ENCODE measurements at places on chromosomes 12 and 14. TPM values are rescaled to one million over a fixed set of nuclear protein-coding genes. Genes with fewer than 3 reads are reported as not detected.

Gene ANHX
- total RNA-seq = not detected

Gene RILPL2
- total RNA-seq = 2.7 TPM

Gene INSM2
- total RNA-seq = not detected

Gene ALX1
- total RNA-seq = not detected

Gene NGB
- not detected for total RNA-seq

Gene SERPINA1
- total RNA-seq = 107 TPM

Gene RHOF
- 105 TPM for total RNA-seq

Gene KLRF2
- total RNA-seq = not detected

Gene SGPP1
- 23.9 TPM for total RNA-seq

- no peaks in the 10 kb centered on the region for H3K27me3 ChIP-seq
- no peaks in the 10 kb centered on the region for H3K36me3 ChIP-seq
- no peak overlapping the region for H3K4me3 ChIP-seq
- H3K4me1 ChIP-seq = peaks cover 23% of the 10 kb centered on the region
Measured at GRCh38 chr12:106130474-106131113, 8.2 kb downstream of the NUAK1 start.

GRCh38 chr12:13128291-13128965, 25.0 kb upstream of the GSG1 start:
- no peak overlapping the region for H3K4me3 ChIP-seq
- H3K4me1 ChIP-seq = no peaks in the 10 kb centered on the region
- H3K27me3 ChIP-seq = peaks cover 8% of the 10 kb centered on the region

- H3K4me1 ChIP-seq = no peaks in the 10 kb centered on the region
- no peaks in the 10 kb centered on the region for H3K36me3 ChIP-seq
- no peak overlapping the region for H3K27ac ChIP-seq
Measured at GRCh38 chr12:112540021-112540420, 121.3 kb downstream of the PTPN11 start.

DNA sequence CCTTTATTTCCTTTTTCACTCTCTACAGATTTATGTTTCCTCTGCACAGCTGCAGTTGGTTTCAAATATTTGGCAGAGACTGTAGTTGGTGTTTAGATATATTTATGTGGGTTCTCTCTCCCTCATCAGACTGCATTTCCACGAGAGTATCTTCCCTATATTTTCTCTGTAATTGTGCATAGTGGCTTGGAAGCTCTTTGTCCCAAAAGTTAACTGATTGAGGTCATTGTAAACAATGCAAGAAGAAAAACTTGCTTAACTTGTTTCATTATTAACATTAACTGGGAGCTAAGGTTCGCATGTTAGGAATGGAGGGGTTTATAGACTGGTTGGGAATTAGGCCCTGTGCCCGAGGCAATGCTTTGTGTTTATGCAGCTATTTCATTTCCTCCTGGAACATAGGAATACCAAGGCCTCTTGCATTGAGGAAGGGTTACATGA, 216.9 kb upstream of the HMGA2 start:
- H3K36me3 ChIP-seq = no peaks in the 10 kb centered on the region
- no peak overlapping the region for H3K27ac ChIP-seq
- DNase-seq = no peak
- H3K27me3 ChIP-seq = peaks cover 7% of the 10 kb centered on the region
- H3K4me3 ChIP-seq = no peak overlapping the region

GRCh38 chr12:121873216-121873569, 14.5 kb upstream of the HPD start:
- H3K27me3 ChIP-seq = no peaks in the 10 kb centered on the region
- DNase-seq = no peak
- no peak overlapping the region for H3K4me3 ChIP-seq

DNA sequence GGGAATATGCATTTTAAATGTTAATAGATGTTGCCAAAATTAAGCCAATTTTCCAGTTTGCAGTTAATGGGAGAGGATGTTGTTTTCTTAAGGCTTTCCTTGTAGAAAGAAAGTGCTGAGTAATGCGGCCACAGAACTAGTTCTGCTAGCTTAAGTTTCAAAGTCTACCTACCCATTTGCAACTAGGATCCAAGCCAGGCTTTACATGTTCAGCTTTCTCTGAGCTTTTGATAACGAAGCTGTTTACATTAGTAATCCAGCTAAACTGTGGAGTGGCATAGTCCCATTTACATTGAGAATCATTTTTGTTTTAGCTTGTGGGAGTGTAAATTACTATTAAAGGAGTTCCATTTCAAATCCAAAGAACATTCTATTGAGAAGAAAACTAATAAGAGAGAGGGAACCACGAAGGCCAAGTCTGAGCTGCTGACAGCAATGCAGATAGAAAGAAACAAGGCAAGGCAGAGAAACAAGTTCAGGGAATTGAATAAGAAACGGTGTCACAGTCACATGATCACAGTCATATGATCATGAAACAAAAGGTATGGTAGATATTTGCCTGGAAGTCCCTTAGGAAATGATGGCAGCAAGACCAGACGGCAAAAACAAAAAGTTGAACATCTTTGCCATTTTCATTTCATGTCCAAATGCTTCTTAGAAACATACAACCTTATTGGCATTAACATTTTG, 274.9 kb downstream of the PAWR start:
- H3K27me3 ChIP-seq = no peaks in the 10 kb centered on the region
- peaks cover 49% of the 10 kb centered on the region for H3K4me1 ChIP-seq
- no peak overlapping the region for H3K4me3 ChIP-seq
- H3K36me3 ChIP-seq = no peaks in the 10 kb centered on the region
- DNase-seq = peak; percentile 32

GRCh38 chr12:89162589-89163261, 189.6 kb downstream of the DUSP6 start:
- H3K27ac ChIP-seq = peak overlapping the region; percentile 77
- H3K36me3 ChIP-seq = no peaks in the 10 kb centered on the region

- H3K4me1 ChIP-seq = no peaks in the 10 kb centered on the region
- H3K36me3 ChIP-seq = no peaks in the 10 kb centered on the region
- H3K27me3 ChIP-seq = no peaks in the 10 kb centered on the region
- no peak for DNase-seq
- no peak overlapping the region for H3K4me3 ChIP-seq
Measured at GRCh38 chr12:20704860-20705259, 9.7 kb downstream of the SLCO1C1 start.

DNA sequence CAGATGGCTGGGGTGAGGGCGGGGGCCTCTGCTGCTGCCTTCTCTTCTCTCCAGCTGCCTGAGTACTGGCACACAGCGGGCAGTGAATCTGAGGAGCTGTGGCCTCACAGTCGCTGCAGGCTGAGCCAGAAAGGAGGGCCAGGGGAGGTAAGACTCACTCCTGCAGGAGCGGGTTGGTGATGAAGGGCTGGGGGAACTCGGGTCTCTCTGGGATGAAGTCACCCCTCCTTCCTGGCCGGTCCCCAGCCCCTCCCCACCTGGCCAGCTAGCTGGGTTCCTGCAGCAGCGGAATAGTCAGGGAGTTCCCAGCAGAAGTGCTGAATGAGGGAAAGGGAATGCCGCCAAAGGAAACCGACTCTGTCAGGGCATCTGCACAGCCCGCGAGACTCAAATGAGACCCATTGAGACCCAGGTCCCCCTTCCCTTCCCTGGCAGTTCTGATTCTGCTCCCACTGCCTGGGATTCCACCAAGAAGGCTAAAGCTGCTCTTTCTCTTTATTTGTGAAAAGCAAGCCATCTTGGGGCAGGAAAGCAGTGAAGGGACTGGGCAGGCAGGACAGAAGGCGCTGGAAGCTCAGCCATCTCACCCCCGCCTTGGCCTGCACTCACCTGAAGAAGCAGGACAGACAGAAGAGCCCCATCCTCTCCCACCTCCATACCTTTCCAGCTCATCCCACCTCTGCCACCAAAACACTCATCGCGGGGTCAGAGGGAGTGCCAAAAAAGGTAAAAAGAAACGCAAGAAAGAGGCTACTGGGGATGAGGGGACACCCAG, 5.3 kb downstream of the NGB start:
- H3K27ac ChIP-seq = no peak overlapping the region
- H3K36me3 ChIP-seq = no peaks in the 10 kb centered on the region
- DNase-seq = no peak
- no peak overlapping the region for H3K4me3 ChIP-seq
- peaks cover 30% of the 10 kb centered on the region for H3K27me3 ChIP-seq
- H3K4me1 ChIP-seq = no peaks in the 10 kb centered on the region

- peak overlapping the region; percentile 35 for H3K27ac ChIP-seq
- H3K4me1 ChIP-seq = peaks cover 13% of the 10 kb centered on the region
- H3K4me3 ChIP-seq = no peak overlapping the region
- peak; percentile 57 for DNase-seq
- no peaks in the 10 kb centered on the region for H3K27me3 ChIP-seq
- no peaks in the 10 kb centered on the region for H3K36me3 ChIP-seq
Measured at GRCh38 chr12:53205747-53206419, 1.2 kb downstream of the ITGB7 start.

DNA sequence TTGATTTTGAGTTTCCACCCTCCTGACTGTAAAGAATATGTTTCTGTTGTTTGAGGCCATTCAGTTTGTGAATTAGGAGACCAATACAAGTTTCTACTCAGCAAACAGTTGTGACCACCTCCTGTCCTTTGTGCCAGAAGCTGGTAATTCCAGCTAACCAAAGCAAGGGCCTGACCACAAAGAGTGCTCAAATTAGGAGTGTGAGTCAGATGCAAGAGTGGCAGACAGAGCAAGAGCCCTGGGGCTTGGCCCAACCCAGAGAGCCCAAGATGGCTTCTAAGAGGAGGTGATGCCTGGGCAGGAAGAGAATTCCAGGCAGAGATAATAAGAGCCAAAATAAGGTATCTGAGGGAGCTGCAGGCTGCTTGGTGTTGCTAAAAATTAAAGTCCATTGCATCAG, 77.7 kb upstream of the C14orf132 start:
- H3K36me3 ChIP-seq = no peaks in the 10 kb centered on the region
- no peaks in the 10 kb centered on the region for H3K27me3 ChIP-seq
- no peak for DNase-seq
- no peak overlapping the region for H3K4me3 ChIP-seq

GRCh38 chr14:22509751-22510300, 79.2 kb downstream of the DAD1 start:
- H3K4me3 ChIP-seq = no peak overlapping the region
- H3K4me1 ChIP-seq = peaks cover 27% of the 10 kb centered on the region
- DNase-seq = no peak
- H3K36me3 ChIP-seq = no peaks in the 10 kb centered on the region
- peak overlapping the region; percentile 69 for H3K27ac ChIP-seq
- H3K27me3 ChIP-seq = no peaks in the 10 kb centered on the region

- H3K4me3 ChIP-seq = no peak overlapping the region
- no peaks in the 10 kb centered on the region for H3K4me1 ChIP-seq
- H3K27ac ChIP-seq = no peak overlapping the region
- H3K36me3 ChIP-seq = no peaks in the 10 kb centered on the region
Measured at GRCh38 chr14:31362746-31363145, 57.6 kb downstream of the HEATR5A start.

GRCh38 chr14:101815994-101816393, 54.5 kb downstream of the PPP2R5C start:
- H3K36me3 ChIP-seq = no peaks in the 10 kb centered on the region
- peaks cover 26% of the 10 kb centered on the region for H3K4me1 ChIP-seq
- no peak for DNase-seq
- H3K27ac ChIP-seq = peak overlapping the region; percentile 32
- no peak overlapping the region for H3K4me3 ChIP-seq

DNA sequence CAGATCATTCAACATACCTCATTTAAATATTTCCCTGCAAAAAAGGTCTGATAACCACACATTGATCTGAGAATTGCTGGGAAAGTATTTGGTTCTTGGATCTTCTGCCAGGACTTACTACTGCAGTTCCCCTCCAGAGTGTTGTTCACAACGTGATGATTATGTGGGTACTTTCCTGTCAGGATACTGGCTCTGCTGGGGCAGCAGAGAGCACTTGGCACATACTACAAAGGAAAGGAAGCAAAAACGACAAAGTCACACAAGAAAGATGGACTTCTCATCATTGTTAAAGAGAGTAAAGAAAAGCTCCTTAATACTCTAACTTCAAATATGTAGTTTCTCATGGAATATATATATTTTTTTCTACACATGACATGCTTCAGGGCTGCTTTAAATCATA, 11.5 kb downstream of the GNS start:
- DNase-seq = no peak

GRCh38 chr14:93747102-93747501, 41.2 kb downstream of the PRIMA1 start:
- H3K27me3 ChIP-seq = no peaks in the 10 kb centered on the region
- no peaks in the 10 kb centered on the region for H3K4me1 ChIP-seq
- DNase-seq = no peak
- H3K36me3 ChIP-seq = no peaks in the 10 kb centered on the region

GRCh38 chr14:24710403-24711112, 76.6 kb upstream of the GZMB start:
- H3K27me3 ChIP-seq = no peaks in the 10 kb centered on the region
- H3K4me1 ChIP-seq = no peaks in the 10 kb centered on the region
- H3K27ac ChIP-seq = no peak overlapping the region
- no peaks in the 10 kb centered on the region for H3K36me3 ChIP-seq
- DNase-seq = peak; percentile 44

DNA sequence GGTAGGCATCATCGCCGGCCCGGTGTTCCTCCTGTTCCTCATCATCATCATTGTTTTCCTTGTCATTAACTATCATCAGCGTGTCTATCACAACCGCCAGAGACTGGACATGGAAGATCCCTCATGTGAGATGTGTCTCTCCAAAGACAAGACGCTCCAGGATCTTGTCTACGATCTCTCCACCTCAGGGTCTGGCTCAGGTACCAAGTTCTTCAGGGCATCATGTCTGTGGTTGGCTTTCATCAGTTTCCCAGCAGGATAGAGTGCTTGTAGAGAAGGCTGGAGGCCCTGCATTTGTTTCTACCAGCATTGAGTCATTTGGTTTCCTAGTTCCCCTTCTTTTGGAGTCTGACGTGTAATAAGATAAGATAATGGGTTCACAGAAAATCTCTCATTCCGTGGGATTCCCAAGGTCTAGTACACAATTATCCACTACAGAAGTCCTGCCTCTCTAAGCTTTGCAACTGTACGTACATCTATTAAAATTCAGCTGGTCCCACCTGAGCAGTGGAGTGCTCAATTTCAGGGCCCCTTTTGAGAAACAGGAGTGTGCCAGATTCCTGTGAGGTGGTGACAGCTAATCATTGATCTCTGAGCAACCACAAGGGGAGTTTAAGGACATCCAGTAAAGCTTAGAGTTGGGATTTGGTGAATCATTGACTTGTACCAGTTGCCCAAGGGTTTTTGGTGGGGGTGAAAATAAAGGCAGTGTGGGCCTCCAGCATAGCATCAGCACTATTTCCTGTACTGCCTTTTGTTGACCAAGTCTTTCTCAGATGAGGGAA, 25.1 kb downstream of the ACVR1B start:
- H3K36me3 ChIP-seq = peaks cover 9% of the 10 kb centered on the region
- DNase-seq = no peak
- H3K27me3 ChIP-seq = no peaks in the 10 kb centered on the region
- H3K27ac ChIP-seq = no peak overlapping the region
- H3K4me1 ChIP-seq = peaks cover 21% of the 10 kb centered on the region

GRCh38 chr12:68336889-68337303, 4.7 kb upstream of the MDM1 start:
- no peaks in the 10 kb centered on the region for H3K36me3 ChIP-seq
- peaks cover 5% of the 10 kb centered on the region for H3K4me1 ChIP-seq

All from transverse colon (tissue), 4 donors.